H1 (cell line): ENCODE measurements at places on chromosomes 16 and 17. TPM values are rescaled to one million over a fixed set of nuclear protein-coding genes. Genes with fewer than 3 reads are reported as not detected.

SULT1A4 gene
- total RNA-seq: 0.82 and 4.1 TPM in 2 replicates

DBF4B gene
- total RNA-seq: 26.9 and 29.1 TPM in 2 replicates

PDIA2 gene
- total RNA-seq: 0.34 and 1.3 TPM in 2 replicates

SLC16A11 gene
- 0.35 and 0.67 TPM in 2 replicates for total RNA-seq

SLC52A1 gene
- 0.61 and 0.63 TPM in 2 replicates for total RNA-seq

NPIPA3 gene
- 8.6 and 10.5 TPM in 2 replicates for total RNA-seq

SAMD14 gene
- total RNA-seq: 5.8 and 5.9 TPM in 2 replicates

GRCh38 chr17:40522250-40522960 lies 21.0 kb upstream of the TNS4 start:
- no peaks in the 10 kb centered on the region for H3K36me3 ChIP-seq
- H3K4me3 ChIP-seq: no peak overlapping the region
- no peak overlapping the region for H3K27ac ChIP-seq
- no peak for DNase-seq

DNA sequence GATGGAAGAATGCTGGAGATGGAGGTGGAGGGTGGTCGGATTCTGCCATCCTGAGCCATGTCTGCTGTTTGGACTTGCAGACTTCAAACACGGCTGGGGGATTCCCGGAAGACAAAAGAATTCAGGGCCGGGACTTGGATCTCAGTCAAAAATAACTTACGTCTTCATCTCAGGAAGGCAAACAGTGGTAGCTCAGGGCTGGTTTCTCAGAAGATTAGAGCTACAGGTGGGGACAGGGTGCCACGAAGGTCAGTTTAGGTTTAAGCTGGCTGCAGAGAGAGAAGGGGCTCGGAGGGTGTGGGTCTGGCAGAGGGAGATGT lies 4.3 kb upstream of the RHBDL3 start:
- DNase-seq: no peak
- H3K27ac ChIP-seq: no peak overlapping the region
- no peaks in the 10 kb centered on the region for H3K36me3 ChIP-seq
- H3K4me1 ChIP-seq: peaks cover 20% of the 10 kb centered on the region
- H3K27me3 ChIP-seq: no peaks in the 10 kb centered on the region

DNA sequence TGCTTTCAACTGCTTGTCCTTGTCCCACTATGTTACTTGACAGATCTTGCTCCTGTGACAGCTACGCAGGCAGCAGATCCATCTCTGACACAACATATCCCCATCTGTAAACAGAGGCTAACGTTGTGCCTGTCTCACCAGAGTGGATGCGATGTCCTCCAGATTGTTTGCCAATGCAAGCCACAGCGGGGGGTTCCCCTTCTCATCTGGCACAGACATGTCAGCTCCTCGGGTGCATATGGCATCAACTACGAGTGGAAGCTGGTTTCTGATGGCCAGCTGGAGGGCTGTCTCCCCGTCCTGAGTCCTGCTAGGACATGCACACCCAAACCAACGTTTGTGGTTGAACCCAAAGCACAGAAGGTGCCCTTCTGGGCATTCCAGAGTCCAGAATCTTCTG lies 39.0 kb downstream of the CYB5D2 start:
- H3K27me3 ChIP-seq: no peaks in the 10 kb centered on the region
- H3K4me1 ChIP-seq: peaks cover under 1% of the 10 kb centered on the region
- no peak for DNase-seq
- H3K27ac ChIP-seq: no peak overlapping the region
- H3K4me3 ChIP-seq: no peak overlapping the region
- H3K36me3 ChIP-seq: peaks cover 70% of the 10 kb centered on the region

GRCh38 chr17:5706577-5707210 lies 122.4 kb upstream of the NLRP1 start:
- no peaks in the 10 kb centered on the region for H3K36me3 ChIP-seq
- peaks cover 4% of the 10 kb centered on the region for H3K4me1 ChIP-seq
- no peak overlapping the region for H3K4me3 ChIP-seq
- no peak for DNase-seq

- H3K27ac ChIP-seq: no peak overlapping the region
- peak; percentile 23 for DNase-seq
- no peaks in the 10 kb centered on the region for H3K36me3 ChIP-seq
- no peaks in the 10 kb centered on the region for H3K4me1 ChIP-seq
Observed at GRCh38 chr16:66212428-66212827, 154.1 kb upstream of the CDH5 start.

GRCh38 chr16:58299757-58300349 lies 5.0 kb upstream of the PRSS54 start:
- H3K27ac ChIP-seq: no peak overlapping the region
- no peaks in the 10 kb centered on the region for H3K36me3 ChIP-seq
- DNase-seq: peak; percentile 38
- H3K27me3 ChIP-seq: no peaks in the 10 kb centered on the region
- no peak overlapping the region for H3K4me3 ChIP-seq

GRCh38 chr17:39950871-39951348 lies 11.9 kb upstream of the GSDMA start:
- no peaks in the 10 kb centered on the region for H3K36me3 ChIP-seq
- no peaks in the 10 kb centered on the region for H3K4me1 ChIP-seq
- no peak overlapping the region for H3K4me3 ChIP-seq
- H3K27ac ChIP-seq: no peak overlapping the region
- no peak for DNase-seq

DNA sequence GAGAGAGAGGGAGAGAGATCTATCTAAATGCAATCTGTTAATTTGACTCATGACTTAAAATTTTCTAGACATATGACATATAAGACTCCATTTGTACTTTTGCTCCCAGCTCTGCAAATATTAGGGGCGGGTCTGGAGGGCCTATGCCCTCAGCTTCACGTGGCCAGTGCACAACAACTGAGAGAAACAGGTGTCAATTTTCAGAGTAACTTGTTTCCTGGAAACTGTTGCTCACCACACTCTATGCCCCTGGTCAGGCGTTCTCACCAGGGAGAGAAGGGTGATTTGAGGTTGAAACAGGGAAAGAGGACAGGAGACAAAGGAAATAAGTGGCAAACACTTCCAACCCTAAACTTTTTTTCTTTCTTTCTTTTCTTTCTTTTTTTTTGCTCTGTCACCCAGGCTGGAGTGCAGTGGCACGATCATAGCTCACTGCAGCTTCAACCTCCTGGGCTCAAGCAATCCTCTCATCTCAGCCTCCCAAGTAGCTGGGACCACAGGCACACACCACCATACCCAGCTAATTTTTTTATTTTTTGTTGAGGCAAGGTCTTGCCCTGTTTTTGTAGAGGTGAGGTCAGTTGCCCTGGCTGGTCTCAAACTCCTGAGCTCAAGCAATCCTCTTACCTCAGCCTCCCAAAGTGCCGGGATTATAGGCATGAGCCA lies 270.0 kb downstream of the SLC39A11 start:
- no peak overlapping the region for H3K4me3 ChIP-seq
- no peaks in the 10 kb centered on the region for H3K4me1 ChIP-seq
- no peaks in the 10 kb centered on the region for H3K36me3 ChIP-seq
- H3K27me3 ChIP-seq: no peaks in the 10 kb centered on the region
- H3K27ac ChIP-seq: no peak overlapping the region

DNA sequence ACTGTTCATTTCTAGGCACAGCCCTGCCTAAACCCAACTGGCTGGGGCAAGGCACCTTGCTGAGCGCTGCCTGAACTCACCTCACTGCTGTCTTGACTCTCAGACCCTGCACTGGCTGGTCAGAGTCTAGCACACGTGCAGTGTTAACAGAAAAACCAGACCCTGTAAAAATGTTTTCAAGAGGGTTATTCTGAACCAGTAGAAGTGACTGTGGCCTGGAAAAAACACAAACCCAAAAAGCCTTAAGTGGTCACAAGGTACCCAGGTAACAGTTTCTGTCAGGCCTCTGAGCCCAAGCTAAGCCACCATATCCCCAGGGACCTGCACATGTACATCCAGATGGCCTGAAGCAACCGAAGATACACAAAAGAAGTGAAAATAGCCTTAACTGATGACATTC lies 6.1 kb upstream of the EIF4A3 start:
- no peaks in the 10 kb centered on the region for H3K27me3 ChIP-seq
- H3K27ac ChIP-seq: no peak overlapping the region
- H3K4me1 ChIP-seq: peaks cover 9% of the 10 kb centered on the region
- no peak overlapping the region for H3K4me3 ChIP-seq

DNA sequence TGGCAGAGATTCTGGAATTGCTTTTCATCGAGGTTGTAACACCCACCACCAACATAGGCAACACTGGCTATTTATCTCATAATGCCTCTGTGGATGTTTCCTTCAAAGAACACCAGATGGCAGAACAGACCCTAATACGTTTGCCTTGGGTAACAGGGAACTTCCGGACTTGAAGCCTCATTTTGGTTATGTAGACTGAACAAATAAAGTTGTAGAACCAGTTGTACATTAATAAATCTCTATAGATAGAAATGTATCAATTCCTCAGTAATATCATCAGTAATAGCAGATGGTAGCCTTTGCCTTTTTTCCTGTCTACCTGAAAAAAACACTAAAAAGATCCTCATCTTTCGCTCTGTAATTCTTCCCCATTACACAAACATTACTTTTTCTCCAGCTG lies 25.9 kb upstream of the APOH start:
- H3K4me3 ChIP-seq: no peak overlapping the region
- H3K27me3 ChIP-seq: no peaks in the 10 kb centered on the region
- no peaks in the 10 kb centered on the region for H3K4me1 ChIP-seq
- no peaks in the 10 kb centered on the region for H3K36me3 ChIP-seq
- no peak overlapping the region for H3K27ac ChIP-seq

- no peaks in the 10 kb centered on the region for H3K27me3 ChIP-seq
- H3K4me1 ChIP-seq: peaks cover 11% of the 10 kb centered on the region
- peak overlapping the region; percentile 75 for H3K4me3 ChIP-seq
- DNase-seq: no peak
Observed at GRCh38 chr16:89700649-89701424, 668 bp downstream of the SPATA2L start.

- H3K4me3 ChIP-seq: no peak overlapping the region
- H3K27ac ChIP-seq: no peak overlapping the region
- no peaks in the 10 kb centered on the region for H3K4me1 ChIP-seq
- H3K36me3 ChIP-seq: no peaks in the 10 kb centered on the region
- H3K27me3 ChIP-seq: no peaks in the 10 kb centered on the region
- no peak for DNase-seq
Observed at GRCh38 chr16:59052231-59052630, 318.1 kb upstream of the GOT2 start.

DNA sequence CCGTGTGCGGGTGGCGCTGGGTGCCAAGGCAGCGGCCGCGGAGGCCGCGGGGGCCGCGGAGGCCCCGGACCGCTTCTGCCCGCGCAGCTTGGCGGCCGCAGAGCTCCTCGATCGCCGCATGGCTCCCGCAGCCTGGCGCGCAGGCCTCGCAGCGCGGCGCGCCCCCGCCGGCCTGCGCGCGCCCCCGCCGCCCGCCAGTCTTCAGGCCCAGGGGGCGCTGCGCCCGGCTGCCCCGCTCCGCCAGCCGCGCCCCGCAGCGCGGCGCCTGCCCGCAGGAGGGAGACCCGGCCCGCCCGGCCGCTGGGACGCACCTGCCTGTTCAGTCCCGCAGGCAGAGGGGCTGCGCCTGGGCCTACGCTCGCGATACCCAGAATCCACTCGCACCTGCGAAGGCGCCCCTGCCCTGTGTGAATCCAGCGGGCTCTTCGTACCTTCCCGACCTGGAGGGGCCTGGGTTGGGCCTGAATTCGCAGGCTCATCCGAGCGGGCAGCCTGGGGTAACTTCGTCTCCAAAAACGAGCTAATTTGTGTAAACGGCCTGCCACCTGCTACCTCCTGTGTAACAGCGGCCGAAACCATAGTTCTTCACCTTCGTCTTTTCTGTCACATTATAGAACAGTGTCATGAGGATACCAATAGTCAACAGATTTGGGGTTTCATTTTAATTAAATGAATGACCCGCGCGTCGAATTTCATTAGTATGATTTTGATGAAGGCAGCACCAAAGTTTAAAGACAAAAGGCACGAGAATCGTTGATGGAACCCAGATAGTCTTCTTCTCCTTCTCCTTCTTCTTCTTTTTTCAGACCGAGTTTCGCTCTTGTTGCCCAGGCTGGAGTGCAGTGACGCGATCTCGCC lies at the start of gene CENPV:
Gene CENPV, minus strand, starts transcription at position 153 of the 858 bp plus-strand sequence. Its CDS starts 33 bp downstream, at position 120.
- peak; percentile 54 for DNase-seq
- no peaks in the 10 kb centered on the region for H3K4me1 ChIP-seq
- peak within 1 kb of the TSS; percentile 55 for H3K27ac ChIP-seq
- peaks cover 14% of the 10 kb centered on the region for H3K36me3 ChIP-seq

DNA sequence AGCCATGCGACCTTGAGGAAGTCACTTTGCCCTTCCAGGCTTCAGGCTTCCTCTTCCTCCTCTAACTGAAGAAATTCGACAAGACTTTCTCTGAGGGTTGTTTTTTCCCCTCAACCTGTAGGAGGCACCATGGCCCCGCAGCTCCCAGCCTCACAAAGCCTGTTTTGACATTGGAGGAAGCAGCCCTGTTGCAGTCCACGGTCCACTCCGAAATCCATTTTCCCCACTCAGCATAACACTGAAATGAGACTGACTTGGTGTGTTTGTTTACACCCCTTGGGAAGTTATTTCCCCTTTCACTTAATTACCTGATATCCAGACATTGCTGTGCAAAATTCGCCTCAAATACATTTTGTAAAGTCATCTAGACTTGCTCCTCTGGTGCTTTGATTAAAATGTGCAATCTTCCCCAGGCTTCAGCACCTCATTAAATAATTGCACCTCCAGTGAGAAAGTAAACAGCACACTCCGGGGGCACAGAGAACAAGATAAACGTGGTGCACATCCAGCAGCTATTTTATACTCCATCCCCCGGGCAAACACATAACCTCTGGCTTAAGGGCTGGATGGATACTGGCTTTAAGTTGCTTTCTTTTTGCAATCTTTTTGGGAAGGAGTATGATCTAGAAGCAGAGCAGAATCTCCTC lies 41.4 kb upstream of the PIRT start:
- H3K27me3 ChIP-seq: no peaks in the 10 kb centered on the region
- no peak overlapping the region for H3K4me3 ChIP-seq
- H3K4me1 ChIP-seq: no peaks in the 10 kb centered on the region

DNA sequence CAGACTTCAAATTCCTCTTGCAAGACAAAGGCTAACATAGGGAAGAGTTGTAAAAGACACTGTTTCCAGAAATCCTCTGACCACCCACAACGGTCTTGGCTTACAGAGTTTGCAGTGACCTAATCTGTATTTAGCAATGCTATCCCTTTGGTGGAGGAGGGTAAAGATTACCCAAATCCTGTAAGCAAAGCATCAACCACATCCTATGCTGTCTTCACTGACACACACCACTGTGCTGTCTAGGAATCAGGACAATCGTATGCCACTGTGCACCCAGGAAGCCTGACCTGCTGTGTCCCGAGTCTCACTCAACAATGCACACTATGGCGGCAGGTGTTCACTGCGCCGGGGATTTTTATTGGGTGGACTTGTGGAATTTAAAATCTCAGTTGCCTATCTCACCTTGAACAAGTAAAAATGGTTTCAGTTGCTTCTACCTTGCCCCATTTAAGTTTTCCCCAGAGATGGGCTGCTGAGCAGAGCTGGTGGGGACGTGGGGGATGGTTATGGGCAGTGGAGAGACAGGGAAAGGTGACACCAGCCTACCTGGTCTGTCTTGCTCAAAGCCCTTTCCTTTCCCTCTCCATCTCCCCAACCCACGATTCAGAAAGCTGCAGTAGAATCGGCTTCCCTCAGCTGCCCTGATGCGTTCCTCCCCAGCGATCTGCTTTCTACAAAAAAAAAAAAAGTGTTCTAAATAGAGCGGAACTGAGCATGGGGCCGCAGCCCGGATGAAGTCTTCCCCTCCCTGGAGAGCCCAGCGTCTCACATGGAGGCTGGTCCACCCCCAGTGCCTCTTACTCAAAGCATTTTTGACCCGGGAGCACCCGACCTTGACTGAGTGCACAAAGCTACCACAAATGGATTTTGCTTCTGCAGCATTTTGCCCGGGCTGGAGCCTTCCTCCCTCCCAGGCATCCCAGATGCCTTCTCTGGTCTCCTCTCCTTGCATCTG lies 271.5 kb downstream of the SOX9 start:
- H3K4me1 ChIP-seq: no peaks in the 10 kb centered on the region
- no peaks in the 10 kb centered on the region; the same call in 1 of the 2 replicates for H3K27me3 ChIP-seq
- no peaks in the 10 kb centered on the region for H3K36me3 ChIP-seq
- no peak overlapping the region for H3K27ac ChIP-seq
